ENCODE measurements at places on chromosomes 3 and 15.

- DNase-seq, result no peak
These were observed 7.0 kb downstream of the FNDC3B start for GRCh38 chr3:172046268-172046915.

DNA sequence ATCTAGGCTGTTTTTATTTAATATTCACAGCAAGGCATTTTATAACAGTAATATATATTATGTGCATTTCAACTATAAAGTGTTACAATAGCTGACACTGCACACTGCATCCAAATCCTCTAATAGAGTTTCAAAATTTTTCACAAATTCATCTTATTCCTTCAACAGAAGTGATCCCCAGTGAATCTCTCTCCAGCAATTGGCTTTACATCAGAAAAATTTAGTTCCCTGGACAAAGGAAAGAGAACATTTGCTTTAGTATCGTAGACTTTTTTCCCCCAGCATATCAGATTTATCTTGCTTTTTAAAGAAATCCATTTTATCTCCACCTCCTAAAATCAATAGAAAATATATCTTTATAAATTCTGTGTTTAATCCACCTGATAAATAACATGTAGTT lies 868.6 kb downstream of the TBL1XR1 start:
- no peak for DNase-seq

DNA sequence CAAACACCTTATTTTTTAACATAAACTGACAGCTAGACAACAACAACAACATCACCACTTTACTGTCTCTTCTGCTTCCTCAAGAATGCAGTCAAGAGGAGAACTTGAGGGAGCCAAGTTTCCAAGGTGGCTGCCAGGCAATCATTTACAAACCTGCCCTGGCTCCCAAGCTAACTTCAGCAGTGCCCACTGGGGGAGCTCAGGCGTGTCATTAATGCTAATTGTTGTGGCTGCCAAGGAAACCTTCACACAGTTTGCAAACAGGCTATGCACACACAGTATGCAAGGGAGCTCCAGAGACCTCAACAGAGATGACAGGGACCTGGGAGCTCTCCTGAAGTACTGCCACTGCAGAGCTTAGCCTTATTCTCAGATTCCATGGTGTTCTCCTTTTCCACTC lies 2.1 kb downstream of the DZIP1L start:
- DNase-seq, result no peak

DNA sequence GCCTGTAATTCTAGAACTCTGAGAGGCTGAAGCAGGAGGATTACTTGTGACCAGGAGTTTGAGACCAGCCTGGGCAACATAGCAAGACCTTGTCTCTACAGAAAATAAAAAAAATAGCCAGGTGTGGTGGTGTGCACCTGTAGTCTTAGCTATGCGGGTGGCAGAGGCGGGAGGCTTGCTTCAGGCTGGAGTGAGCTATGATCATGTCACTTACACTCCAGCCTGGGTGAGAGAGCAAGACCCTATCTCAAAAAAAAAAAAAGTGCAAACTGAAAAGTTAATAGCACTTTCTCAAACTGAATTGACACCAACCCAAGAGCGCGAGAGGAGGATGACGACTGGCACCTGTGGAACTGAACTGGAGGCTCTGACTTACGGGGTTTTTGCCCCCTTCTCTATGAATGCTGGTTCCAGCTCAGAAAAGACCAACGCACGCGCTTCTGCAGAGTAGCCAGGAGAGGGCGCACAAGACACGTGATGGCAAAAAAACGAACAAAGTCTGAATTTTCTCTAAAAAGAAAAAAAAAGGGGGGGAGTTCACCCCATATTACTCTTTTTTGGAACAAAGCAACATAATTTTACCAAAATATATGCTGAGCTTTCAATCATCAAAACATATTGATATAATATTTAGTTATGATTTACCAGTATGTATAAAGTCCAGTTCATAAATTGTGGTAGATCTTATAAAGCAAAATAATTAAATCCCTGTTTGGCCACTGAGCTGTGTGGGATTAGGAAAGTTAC lies 23.7 kb downstream of the CFAP92 start:
- peak; percentile 38 for DNase-seq

DNA sequence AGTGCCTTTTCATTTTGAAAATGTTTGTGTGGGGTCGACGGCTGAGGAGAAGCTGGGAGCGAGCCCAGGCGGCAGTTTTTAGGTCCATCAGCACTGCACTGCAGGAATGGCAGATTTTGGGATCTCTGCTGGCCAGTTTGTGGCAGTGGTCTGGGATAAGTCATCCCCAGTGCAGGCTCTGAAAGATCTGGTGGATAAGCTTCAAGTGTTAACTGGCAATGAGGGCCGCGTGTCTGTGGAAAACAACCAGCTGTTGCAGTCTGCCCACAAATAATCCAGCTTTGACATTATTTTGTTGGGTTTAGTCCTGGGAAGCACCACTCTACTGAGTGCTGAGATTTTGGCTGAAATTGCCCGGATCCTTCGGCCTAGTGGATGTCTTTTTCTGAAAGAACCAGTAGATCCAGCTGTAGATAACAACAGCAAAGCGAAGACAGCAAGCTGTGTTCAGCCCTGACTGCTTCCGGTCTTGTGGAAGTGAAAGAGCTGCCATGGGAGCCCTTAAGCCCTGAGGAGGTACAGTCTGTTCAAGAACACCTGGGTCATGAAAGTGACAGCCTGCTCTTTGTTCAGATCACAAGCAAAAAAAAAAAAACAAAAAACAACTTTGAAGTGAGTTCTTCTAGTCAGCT lies 13.1 kb upstream of the ANP32A start:
- DNase-seq, result no peak

DNA sequence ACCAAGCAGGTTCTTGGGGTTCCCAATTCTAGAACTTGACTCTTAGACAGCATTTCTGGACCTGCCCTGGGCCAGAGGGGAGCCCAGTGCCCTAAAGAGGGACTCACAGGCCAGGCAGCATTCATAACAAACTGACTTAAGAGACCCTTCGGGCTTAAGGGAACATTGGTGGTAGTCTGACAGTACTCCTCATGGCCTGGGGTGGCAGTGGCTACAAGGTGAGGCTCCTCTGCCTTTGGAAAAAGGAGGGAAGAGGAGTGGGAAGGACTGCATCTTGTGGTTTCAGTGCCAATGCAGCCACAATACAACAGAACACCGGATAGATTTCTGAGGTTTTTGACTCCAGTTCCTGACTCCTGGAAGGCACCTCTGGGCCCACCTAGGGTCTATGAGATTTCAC lies 172.2 kb upstream of the STRIT1 start:
- no peak for DNase-seq

DNA sequence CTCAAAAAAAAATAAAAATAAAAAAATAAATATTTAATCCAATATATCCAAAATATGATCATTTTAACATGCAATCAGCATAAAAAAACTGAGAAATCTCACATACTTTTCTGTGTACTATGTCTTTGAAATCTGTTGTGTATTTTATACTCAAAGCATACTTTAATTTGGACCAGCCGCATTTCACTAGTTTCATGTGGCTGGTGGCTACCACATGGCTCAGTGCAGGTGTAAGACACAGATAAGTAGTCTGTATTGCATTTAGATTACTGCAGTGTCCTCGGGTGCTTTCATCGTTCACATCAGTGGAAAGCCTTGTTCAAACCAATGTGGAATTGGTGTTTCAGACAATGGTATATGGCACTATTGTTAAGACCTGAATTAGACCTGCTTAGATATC lies 11.0 kb downstream of the CRTC3 start:
- DNase-seq, result no peak

DNA sequence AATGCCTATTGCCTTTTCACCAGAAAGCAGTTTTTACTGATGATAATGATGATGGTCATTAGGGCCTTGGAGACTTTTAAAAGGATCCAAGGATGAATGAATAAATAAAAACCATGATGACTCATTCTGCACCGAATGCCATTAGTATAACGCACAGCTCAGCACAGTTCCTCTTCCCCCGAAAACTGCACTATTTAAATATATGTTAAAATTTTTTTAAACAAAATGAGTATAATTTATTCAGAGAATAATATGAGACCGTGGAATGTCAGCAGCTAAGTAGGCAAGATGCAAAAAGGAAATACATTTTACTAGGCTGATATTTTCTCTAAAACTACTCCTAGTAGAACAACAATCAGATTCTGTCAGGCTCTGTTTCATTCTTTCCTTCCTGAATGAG lies 83.4 kb upstream of the NANOGP8 start:
- DNase-seq, result no peak

DNA sequence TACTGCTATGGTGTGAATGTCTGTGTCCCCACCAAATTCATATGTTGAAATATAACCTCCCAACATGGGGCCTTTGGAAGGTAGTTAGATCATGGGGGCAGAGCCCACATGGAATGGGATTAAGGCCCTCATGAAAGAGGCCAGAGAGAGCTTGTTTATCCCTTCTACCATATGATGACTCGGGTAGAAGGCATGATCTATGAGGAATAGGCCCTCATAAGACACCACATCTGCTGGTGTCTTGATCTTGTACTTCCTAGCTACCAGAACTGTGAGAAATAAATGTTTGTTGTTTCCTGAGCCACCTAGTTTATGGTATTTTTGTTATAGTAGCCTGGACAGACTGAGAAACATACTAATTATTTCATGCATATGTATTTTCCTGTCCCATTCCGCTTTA lies 51.9 kb downstream of the WWTR1 start:
- no peak for DNase-seq

DNA sequence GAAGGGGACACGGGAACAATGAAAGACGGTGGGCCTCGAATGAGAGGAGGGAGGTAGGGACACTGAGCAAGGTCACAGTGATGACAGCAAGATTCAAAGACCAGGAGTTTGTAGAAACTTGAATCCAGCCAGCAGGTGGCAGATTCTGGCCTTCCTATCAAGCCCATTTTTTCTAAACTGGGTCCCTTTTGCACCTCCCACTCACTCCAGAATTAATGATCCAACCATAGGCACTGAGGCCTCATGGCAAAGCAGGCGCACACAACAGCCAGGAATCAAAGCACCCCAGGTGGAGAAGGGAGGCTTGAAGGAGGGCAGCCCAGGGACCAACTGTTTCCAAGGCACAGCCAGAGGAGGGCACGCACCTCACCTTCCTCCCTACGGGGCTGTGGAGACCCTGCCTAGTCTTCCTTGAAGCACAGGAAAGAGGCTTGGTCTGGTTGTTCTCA lies 90.2 kb downstream of the ANP32A start:
- DNase-seq, result no peak

DNA sequence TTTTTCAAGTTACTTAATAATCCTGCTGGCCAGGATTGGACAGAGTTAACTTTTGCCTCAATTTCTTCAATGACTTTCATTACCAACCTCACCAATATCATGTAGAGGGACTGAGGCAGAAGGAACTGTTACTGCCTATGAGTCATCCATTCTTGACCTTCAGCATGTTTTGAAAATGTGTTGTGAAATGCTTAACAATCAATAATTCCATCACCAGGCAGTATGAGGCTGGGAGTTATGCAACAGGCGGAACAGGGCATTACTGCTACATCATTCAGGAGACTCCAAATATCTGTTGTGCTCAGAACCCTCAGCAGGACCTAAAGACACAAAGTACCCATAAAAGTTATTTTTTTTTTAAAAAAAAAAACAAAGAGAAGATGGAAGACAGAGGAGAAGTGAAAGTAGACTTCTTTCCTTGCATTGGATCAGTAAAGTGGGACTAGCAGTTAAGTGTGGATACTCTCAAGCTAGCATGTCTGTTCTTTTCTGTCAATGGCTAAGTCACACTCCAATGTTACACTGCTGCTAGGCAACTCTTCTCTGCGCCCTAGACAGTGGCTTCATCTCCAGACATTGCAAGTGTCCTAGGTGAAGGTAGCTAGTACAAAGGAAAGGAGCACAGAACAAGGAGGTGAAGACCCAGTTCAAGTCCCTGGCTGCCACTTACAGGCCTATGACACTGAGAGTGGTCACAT lies 184.9 kb upstream of the LPP start:
- DNase-seq, result no peak

DNA sequence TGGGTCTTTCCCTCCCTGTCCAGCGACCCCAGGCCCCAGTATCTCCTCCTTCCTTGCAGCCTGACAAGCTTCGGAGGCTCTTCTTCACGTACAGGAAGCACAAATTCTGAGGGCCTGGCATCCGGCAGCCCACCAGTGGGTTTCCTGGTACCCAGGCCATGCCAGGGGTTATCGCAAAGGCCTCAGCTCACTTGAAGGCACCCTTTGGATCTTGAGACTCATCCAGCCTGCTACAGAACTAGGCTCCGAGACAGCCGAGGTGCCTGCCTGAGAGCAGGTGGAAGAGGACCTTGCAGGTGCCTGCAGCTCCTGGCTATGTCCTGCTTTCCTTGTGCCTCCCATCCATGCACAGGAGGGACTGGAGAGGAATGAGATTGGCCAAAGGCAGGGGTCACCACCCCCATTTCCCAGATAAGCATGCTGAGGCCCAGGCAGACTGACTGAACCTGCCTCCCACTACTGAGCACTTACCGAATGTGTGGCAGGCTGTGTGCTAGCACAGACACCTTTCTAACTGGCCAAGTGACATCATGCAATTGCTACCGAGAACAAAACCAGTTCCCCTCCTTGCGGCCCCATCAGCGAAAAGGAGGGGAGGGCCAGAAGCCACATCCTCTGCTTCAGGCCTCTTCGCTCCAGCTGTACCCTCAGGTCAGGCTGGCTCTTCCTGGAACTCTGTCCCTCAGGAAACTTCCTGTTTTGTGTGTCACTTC lies 11.2 kb downstream of the SH2D7 start:
- DNase-seq, result peak; percentile 34

GRCh38 chr15:33074942-33075341 lies 119.6 kb downstream of the FMN1 start:
- DNase-seq, result no peak

DNA sequence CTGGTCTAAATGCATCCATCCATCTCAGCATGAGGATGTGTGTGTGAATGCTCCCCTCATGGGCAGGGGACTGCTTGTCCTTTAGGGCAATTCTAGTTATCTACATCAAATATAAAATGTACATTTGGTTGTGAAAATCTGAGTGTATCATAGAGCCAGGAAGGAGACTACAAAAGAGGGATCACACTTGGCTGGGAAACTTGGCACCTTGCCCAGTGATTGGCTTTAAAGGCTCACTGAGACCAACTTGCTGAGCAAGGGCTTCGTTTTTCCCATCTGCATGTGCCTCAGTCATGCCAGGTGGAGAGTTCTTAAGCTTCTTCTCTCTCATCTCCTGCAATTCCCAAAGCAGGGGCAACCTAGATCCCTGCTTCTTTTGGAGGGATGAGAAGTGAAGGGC lies 5.2 kb downstream of the CAPN3 start:
- DNase-seq, result no peak

Measured in activated T-helper 9 cell treated with anti-CD3 and anti-CD28 coated beads, Interleukin-2, amount 50 U/mL, for 16 hours (primary cell).